ENCODE measurements at places on chromosomes 5 and 9. TPM values are rescaled to one million over a fixed set of nuclear protein-coding genes. Genes with fewer than 3 reads are reported as not detected.
A peak's percentile ranks its signal among the peaks of the same experiment; 100 is the strongest.

RNF183 gene
- polyA plus RNA-seq = 0.12 TPM

C5orf58 gene
- 1.8 TPM for polyA plus RNA-seq

DNA sequence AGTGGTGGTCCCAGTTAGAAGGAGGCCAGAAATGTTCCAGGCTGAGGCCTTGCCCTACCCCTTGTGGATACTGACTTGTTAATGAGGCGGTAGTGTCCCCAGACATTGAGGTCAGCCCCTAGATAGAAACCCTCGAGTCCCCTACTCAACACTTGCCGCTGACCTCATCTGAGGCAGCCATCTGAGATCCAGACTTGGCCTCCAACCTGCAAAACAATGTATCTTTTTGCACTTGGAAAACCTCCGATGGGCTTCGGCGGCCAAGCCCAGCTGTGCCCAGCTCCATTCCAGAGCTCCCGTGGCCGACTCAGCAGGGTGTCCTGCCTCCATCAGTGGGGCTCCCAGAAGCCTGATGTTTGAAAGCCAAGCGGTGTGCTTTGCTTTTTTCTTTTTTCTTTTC, 122.1 kb downstream of the WNK2 start:
- H3K4me1 ChIP-seq = peaks cover 64% of the 10 kb centered on the region
- no peak overlapping the region for H3K4me3 ChIP-seq
- no peak for DNase-seq

PCAT7 gene
- polyA plus RNA-seq = 0.53 TPM

DNA sequence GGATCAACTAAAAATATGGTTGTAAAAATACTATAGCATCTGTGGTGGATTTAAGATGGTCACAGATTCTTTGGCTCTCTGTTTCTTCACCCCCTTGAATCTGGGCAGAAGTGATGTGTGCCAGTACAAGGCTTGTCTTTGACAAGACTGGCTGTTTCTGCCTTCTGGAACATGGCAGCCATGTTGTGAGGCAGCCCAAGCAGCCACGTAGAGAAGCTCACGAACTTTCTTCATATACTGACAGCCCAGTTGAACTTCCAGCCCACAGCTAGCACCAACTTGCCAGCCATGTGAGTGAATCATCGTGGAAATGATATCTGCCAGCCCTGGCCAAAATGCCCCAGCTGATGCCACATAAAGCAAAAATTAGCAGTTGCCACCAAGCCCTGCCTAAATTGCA, 110.8 kb downstream of the BOD1 start:
- no peaks in the 10 kb centered on the region for H3K4me1 ChIP-seq
- DNase-seq = no peak
- no peaks in the 10 kb centered on the region for H3K36me3 ChIP-seq
- H3K4me3 ChIP-seq = no peak overlapping the region
- no peaks in the 10 kb centered on the region for H3K27me3 ChIP-seq
- no peak overlapping the region for H3K27ac ChIP-seq

LCN9 gene
- not detected for polyA plus RNA-seq

BAAT gene
- 0.48 TPM for polyA plus RNA-seq

PAPPA gene
- polyA plus RNA-seq = 4.8 TPM

GRCh38 chr9:6008169-6008979, 7.0 kb downstream of the RANBP6 start:
- H3K4me3 ChIP-seq = peak overlapping the region; percentile 81
- peaks cover 10% of the 10 kb centered on the region for H3K4me1 ChIP-seq
- no peaks in the 10 kb centered on the region for H3K27me3 ChIP-seq
- DNase-seq = peak; percentile 97

DNA sequence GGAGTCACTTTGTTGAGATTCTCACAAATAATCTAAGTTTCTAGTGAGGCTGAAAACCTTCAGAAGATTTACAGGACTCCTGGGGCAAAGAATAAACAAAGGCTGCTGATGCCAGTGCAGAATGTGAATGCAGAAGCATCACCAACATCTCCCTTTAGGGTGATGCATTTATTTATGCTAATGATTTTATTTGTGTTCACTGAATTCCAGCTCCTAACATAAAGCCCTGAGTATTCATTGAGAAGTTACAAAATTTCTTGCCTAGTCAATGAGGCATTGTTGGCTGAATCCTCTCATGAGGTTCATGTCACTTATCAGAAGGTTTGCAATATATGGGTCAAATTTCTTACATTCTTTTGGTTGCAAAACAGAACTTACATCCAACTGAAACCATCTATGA, 70.0 kb downstream of the GRIN3A start:
- H3K27me3 ChIP-seq = no peaks in the 10 kb centered on the region
- no peak overlapping the region for H3K4me3 ChIP-seq
- no peak for DNase-seq
- no peaks in the 10 kb centered on the region for H3K4me1 ChIP-seq
- no peaks in the 10 kb centered on the region for H3K36me3 ChIP-seq
- no peak overlapping the region for H3K27ac ChIP-seq

TEX53 gene
- not detected for polyA plus RNA-seq

Measured in spinal cord (tissue), 10 donors.